ENCODE measurements at places on chromosomes 2 and 18. TPM values are rescaled to one million over a fixed set of nuclear protein-coding genes. Genes with fewer than 3 reads are reported as not detected.

SETBP1 gene
- 83.3 TPM for total RNA-seq

DNA sequence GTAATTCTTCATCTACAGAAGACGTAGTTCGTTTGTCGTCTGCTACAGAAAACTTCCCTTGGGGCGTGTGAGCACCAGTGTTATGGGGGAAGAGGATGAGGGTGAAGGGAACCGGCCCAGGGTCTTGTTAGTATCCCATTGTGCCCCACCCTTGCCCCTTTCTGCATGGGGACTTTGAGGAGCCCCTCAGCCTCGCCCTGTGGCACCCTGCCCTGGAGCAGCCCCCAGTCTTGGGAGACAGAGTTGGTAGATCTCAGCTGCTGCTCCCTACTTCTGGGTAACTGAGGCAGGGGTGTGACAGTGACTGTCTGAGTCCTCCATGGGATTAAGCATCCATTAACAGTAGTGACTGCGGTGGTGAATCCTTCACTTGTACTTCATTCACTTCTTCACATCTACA, 50.1 kb downstream of the RNF144A start:
- no peak for DNase-seq

DNA sequence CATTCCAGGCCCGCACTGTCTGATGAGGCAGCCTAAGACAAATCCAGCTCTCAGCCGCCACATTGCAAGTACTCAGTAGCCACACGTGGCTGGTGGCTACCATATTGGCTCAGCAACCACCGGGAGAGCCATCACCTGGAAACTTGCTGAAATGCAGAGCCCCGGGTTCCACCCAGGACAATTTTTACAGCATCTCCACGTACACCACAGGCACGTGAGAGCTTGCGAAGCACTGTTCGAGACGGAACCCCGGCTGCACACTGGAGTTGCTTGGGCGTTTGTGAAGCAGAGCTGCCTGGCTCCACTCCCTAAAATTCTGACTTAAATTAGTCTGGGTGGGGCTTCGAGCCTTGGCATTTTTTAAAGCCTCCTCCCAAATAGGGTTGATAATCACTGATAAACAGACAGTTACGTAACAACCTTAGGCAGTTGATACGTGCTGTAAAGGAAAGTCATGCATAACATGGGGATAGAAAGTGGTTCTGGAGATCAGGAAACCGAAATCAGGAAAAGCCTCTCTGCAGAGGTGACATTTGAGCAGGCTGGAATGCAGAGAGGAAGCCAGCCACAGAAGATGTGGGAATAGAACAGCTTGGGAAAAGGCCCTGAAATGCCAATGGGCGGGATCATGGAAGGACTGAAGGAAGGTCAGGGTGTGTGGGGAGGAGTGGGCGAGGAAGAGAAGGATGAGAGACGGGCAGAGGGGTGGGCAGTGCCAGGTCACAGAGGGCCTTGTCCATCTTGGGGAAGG, 6.2 kb downstream of the ASAP2 start:
- DNase-seq: no peak

GRCh38 chr2:26469092-26469710, 8.7 kb downstream of the OTOF start:
- DNase-seq: peak; percentile 84

DNA sequence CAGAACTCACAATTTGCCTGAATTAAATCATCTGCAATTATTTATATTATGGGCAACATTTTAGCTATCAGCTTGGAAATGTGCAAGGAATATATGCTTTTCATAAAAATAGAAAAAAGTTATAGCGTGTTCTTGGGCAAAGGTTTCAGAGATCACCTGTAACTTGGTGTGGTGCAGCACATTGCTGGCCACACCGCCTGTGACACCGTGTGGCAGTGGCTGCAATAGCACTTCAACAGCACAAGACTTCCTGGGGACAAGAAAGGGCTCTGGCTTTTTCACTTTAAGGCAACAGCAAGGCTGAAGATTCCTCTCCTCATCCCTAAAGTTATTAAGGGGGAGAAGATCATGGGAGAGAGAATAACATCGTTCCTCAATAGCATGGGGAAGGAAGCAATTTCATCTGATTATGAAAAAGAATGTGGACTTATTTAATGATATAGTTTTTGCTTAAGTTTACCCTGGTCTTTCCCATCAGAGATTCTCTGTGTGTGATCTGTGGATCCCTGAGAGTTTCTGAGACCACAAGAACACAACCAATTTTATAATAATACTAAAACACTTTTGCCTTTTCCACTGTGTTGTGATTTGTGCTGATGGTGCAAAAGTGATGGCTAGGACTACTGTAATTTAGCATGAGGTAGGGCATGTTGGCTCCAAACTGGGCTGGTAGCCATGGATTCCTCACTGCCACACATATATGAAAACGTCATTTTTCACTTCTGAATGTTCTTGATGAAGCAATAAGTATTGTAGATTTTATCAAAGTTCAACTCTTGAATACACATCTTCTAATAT, 15.0 kb upstream of the SERPINB3 start:
- peak; percentile 21 for DNase-seq

DNA sequence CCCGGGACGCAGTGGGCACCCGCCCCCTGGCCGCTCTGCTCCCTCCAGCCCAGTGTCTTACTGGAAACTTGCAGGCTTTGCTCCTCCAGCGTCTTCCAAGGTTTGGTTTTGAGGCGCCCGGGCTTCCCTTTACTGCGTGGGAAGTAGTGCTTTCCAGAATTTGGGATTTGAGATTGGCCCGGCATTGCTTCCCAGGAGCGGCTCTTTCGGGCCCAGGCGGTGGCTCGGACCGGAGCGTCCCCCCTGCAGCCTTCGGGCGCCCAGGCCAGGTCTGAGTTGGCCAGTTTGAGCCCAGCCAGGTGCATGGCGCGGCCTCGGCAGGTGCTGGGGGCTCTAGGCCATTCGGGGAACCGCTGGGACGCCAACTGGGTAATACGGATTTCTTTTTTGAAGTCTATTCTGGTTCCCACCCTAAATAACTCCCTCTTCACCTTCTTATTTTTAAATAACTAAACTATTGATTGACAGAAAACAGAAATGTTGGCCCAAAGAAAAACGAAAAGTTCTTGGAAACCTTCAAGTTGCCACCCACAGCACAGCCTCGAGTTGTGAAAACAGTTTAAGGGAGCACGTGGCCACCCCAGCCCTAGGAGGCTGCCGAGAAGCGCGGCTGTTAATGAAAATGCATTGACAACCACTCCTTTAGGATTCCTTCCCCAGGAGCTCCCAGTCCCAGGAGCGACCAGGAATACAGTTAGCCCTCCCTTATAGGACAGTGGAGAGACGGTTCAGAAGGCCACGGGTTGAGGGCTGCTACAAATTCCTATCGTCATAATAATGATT, 766 bp downstream of the SNTG2 start:
- no peak for DNase-seq

DNA sequence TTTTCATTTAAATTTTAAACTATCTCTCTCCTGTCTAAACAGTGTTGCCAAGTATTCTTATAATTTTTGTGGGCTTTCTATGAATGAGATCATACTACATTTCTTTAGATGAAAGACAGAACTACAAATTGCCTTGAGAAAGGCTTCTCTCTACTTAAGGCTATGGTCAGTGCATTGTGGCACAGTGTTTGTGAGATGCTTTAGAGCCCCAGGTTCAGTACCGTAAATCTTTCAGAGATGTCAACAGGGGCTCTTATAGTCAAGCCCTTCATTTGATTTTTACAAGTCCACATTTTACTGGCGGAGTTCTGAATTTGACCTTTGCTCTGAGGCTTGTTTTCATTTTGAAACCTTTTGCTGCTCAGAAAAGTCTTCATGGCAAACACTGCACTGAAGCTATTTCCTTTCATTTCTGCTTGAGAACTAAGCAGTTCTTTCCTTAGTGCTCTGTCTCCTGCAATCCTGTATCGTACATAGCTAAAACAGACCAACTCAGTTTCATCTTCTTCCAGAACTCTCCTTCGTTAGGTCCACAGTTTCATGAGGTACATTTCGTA, 175.2 kb downstream of the NYAP2 start:
- DNase-seq: no peak

DNA sequence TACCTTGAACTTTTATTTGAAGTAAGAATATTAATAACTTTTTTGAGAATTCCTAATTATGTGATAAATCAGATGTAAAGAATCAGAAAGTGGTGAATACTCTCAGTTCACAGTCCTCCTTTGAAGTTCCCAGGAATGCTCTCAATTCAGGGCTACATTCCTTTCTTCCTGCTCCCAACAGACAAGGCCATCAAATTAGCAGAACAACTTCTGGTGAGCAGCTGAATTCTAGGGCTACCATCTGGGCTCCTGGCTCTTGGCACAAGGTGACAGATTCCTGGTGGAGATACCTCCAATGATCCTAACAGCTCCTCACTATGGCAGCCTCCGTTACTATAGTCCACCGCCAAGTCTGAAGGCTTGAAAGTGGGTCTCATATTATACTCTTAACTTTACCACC, 37.8 kb upstream of the OLA1 start:
- no peak for DNase-seq

GRCh38 chr2:70728128-70728527, 39.9 kb downstream of the ADD2 start:
- no peak for DNase-seq

Data from glutamatergic neuron (in vitro differentiated cells).